Natural killer cell (primary cell): ENCODE measurements at places on chromosomes 13 and 19. TPM values are rescaled to one million over a fixed set of nuclear protein-coding genes. Genes with fewer than 3 reads are reported as not detected.

DNA sequence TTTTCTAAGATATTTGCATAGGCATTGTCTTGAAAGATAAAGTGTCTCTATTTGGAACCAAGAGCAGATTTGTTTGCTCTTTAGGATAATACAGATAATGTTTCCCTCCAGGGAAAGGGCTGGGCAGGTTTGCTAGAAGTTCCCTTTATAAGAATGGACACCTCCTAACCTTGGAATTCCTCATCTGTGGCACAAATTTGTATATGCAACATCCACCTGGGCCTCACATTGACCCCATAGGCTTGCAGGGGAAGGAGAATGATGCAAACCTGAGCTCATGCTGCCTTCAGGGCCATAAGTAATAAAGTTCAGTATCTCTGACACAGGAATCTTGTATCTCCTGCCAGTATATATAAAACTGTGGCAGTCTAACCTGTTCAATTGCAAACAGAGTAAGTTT lies 508.4 kb upstream of the MIR17HG start:
- DNase-seq = no peak

GRCh38 chr19:8096071-8096470 lies 43.5 kb downstream of the CCL25 start:
- no peak for DNase-seq

GRCh38 chr13:27708325-27708724 lies 84.0 kb upstream of the GSX1 start:
- DNase-seq = no peak

- DNase-seq = peak; percentile 9
Measured at GRCh38 chr13:112457485-112457884, 81.3 kb downstream of the SPACA7 start.

DNA sequence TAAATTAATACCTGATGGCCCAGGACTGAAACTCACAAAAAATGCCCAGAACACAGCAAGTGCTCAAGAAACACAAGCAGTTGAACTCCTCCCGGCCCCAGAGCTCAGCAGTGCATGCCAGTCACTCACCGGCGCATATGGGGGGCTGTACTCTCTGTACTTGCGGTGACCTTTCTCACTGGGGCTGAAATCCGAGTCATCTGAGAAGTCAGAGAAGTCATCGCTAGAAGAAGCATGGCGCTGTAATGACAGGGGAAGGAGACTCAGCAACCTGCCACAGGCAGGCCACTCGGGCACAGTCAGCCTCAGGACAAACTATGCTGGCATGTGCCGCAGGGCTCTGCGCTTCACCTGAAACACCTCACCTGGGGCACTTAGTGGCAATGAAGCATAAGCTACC lies 19.7 kb downstream of the ZC3H4 start:
- DNase-seq = peak; percentile 36

GRCh38 chr13:111282997-111283396 lies 37.4 kb upstream of the TEX29 start:
- no peak for DNase-seq

DNA sequence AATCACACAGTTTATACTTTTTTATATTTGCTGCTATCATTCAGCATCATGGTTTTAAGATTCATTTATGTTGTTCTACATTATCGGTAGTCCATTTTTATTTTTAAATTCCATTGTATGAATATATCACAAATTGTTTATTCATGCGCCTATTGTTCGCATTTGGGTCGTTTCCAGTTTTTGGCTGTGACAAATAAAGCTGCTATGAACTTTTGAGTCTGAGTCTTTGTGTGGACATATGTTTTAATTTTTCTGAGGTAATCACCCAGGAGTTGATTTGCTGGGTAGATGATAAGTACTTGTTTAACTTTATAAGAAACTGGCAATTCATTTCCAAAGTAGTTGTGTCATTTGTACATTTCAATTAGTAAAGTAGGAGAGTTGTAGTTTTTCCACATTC lies 74.2 kb upstream of the CSNK1A1L start:
- DNase-seq = no peak

VPS36 gene
- 63.3 TPM for total RNA-seq

OR10H1 gene
- 0.08 TPM for total RNA-seq

C2CD4C gene
- total RNA-seq = not detected

CCNA1 gene
- total RNA-seq = 7.7 TPM
